GM19239 (cell line): ENCODE measurements at places on chromosomes 5 and 9.

GRCh38 chr5:114101153-114101552 is 260.7 kb upstream of the KCNN2 start:
- no peak for DNase-seq

DNA sequence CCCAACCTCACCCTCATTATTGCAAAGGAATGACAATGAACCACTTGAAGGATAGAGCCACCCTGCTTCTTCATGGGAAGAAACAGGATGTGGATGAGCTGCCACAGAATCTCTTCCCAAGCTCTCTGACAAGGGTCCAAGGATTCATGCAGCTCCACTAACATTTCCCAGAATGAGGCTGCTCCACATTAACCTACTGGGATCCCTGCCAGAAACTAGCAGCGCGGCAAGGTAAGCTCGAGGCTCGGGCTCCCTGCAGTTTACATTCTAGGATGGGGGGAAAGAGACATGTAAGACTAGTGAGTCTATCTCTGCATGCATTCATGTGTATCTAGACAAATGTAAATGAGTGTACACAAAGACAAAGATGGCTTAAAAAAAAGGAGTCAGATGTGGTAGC is 12.1 kb downstream of the DCAF12 start:
- no peak for DNase-seq

DNA sequence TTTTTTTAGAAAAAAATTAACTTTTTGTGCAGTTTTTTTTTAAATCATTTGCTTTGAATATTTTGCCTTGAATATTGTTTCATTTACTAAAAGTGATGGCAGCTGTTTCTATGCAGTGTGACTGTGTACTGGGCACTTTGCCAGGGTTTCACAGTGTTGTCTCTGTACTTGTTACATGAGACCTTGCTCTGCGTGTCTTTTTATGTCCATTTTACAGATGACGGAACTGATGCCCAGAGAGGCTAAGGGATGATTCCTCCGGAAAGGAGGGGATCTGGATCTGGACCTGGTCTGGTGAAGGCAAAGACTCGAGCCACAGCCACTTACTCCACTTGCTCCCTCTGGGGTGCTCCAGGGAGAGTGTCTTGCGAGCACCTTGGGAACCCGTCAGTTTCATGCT is 124.8 kb upstream of the PTCH1 start:
- no peak for DNase-seq

DNA sequence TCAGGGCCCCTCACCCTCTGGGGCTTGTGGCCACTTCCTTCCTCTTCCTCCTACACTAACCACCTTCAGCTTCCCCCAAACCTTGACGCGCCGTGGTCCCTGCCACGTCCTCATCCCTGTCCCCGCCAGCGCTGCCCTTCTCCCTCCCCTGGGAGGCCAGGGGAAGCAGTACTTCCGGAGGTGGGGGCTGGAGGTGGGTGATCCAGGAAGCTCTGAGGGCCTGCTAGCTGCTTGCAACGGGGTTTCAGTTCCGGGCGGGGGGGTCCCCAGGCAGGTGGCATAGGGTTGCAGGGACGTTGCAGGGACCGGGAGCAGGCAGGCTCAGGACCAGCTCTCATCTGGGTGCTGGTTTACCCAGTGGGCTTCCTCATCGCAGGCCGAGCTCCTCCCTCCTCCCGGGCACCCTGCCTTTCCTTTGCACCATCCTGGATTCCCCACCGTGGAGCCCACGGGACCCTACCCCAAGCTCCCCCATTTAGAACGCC is 70.0 kb downstream of the RXRA start:
- peak; percentile 76 for DNase-seq

- DNase-seq: no peak
These were observed 50.8 kb downstream of the ITGA1 start for GRCh38 chr5:52838326-52839015.

DNA sequence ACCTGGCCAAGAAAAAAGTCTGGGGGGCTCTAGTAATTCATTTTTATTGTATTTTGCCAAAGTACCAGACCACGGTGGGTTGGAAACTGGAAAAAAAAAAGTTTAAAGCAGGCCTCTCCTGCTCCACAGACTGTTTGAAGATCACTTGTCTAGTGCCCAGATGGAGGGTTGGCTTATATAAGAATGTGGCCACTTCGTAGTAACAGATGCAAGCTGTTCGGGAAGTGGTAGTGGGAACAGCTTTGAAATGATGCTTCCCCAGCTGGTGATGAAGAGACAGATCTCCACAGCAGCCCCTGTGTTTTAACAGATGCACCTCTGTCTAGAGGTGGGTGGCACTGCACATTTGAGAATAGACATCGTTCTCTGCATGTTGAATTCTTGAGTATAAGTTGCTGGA is 54.3 kb upstream of the DMRT3 start:
- no peak for DNase-seq

DNA sequence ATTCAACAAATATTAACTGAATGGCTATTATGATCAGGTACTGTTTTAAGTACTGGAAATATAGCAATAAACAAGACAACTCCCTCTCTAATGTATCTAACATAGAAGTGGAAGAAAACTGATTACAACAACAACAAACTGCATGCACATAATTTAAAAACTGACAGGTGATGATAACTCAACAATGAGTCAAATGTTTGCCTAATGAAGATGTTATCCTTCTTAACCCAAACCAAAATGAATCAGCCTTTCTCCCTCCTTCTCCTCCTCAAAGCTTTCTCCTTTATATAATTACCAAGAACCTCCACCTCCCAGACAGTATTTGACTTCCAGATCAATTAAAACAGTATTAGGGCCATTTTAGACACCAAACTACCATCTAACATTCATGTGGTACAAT is 49.3 kb downstream of the RICTOR start:
- no peak for DNase-seq

GRCh38 chr9:23343226-23343625 is 482.8 kb downstream of the ELAVL2 start:
- no peak for DNase-seq

DNA sequence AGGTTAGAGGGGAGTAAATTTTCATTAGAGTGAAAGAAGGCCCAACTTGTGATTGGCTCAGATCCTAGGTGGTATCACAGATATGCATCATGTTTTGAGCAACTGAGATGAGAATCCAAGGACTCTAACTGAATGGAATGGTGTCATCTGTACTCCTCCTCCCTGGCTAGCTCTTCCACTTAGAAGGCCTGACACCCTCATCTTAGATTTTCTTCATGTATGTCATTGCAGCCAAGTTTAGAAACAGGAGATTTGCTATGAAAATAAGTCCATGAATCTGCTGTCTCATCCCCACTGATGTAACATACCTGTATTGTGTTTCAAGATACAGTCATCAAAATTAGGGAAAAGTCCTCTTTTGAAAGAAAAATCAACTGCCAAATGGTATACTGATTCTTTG is 54.4 kb downstream of the ITGA1 start:
- no peak for DNase-seq

GRCh38 chr5:142063878-142064331 is 44.7 kb upstream of the NDFIP1 start:
- DNase-seq: no peak

GRCh38 chr5:141149812-141150211 is at the start of gene PCDHB6:
TSS of gene PCDHB6 (plus strand) at chr5:141150057. CDS start at chr5:141150258, 201 bp downstream.
- no peak for DNase-seq

DNA sequence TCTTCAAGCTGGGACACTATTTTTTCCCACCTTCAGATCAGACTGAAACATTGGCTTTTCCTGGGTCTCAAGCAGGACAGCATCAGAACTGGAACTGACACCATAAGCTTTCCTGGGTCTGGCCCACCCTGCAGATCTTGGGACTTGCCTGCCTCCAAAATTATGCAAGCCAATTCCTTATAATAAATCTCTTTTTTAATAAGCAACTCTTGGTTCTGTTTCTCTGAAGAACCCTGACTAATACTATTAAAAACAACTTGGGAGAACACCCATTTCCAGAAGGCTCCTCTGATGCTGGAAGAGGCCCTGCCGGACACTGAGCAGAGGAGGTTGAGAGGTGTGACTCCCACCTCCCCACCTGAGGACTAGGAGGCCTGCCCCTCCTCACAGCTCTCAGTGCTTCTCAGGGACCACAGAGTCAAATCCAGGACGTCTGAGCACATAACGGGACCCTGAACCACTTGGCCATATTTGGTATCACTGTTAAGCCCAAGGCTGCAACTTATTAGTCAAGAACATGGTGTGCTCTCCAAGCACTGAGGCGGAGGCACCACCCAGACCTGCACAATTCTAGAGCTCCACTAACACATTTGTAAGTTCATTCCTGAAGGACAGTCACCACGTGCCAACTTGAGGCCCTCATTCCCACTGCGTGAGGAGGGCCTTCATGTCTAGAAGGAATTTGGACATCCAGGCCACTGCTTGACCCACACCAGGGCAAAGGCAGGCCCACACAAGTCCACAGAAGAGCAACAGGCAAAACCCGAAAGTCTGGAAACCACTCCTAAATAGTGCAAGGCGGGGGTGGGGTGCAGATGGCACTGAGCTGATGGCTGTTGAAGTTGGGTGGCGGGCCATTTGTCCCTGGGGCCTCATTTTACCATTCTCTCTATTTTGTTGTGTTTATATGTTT is 9.5 kb downstream of the SHC3 start:
- no peak for DNase-seq

DNA sequence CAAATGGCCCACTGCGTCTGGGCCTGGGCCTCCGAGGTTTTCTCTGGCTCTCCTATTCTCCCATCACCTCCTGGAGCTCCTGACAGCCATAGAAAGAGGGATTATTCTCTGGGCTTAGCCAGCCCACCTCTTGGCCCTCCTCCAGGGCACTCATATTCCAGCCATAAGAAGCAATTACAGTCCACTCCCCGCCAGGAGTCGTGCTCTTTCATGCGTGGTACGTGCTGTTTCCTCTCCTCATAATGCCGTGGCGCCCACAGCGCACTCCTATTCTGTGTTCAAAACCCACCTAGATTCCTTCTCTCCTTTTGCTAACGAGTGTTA is 240.8 kb upstream of the ZNF462 start:
- no peak for DNase-seq

GRCh38 chr5:96391921-96392320 is 41.1 kb downstream of the PCSK1 start:
- DNase-seq: no peak

- DNase-seq: no peak
These were observed 294.6 kb upstream of the ACTBL2 start for GRCh38 chr5:57777174-57777581.

DNA sequence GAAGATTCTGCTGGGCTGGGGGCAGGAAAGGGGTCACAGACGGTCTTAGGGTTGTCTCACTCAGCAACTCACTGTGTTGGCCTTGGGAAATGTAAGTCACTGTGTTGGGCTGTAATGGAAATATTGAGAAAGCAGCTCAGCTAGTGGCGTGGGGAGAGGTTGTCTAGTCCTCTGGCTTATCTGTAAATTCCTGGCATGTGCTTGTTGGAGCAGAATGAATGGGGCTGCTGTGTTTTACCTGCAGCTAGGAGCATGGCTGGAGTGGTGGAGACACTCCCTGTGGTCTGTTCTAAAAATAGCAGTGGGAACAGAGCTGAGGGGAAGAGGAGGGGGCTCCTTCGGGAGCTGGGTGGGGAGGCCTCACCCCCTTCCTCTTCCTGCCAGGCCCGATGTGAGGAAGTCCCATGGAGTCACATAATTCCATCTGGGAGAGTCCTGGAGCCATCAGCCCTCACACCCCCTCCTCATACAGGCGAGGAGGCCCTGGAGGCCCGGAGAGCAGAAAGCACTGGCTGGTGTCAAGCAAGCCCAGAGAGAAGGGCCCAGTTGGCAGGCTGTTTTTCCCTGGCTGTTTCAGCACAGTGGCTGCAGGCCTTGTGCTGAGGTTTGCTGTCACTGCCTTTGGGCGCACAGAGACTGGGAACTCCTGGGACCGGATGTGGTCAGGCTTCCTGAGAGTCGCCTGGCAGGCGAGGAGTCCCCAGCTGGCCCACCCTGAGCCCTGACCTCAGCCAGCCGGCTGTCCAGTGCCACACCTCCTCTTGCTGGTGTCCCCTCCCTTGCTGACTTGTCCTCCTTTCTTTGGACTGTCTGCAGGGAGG is 84.9 kb downstream of the RGS3 start:
- DNase-seq: no peak
